ENCODE measurements at places on chromosomes 2 and 18.

DNA sequence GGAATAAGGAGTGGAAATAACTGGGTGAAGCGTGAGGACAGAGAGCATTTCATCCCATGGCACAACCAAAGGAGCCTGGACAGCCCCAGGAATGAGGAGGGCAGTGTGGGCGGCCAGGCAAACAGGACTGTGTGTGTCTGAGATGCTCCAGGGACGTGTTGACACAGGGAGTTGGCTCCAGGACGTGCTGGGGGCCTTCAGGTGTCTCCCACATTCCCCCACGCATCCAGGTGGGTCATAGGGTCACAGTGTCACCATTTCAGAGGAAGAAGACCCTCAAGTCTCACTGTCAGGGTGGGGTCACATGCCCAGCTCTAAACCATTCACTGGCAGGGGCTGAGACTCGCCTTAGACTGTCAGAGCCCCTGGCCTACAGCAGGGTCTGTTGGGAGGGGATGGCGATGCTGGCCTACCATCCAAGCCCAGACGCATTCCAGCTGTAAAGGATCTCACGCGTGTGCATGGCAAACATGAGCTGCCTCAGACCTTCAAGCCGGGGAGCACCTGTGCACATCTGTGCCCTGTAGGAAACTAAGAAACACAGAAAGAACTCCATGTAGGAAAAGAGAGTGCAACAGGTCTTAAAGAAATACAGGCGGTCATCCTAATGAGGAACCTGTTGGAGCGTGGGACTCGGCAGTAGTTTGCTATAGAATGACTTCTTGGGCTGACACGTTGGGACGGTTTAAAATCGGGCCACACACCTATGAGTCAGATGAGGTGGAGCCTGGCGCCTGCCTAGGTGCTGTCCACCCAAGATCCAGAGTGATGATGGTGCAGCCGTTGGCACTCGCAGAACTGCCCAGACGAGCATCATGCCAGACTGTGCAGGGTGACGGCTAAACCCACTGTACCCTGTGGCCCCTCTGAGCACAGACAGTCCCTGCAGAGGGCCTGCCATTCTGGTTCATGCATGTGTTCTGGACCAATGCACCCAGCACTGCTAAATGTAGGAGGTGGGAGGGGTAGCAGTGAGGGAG is 17.3 kb downstream of the PARD6G start:
- no peak for DNase-seq

DNA sequence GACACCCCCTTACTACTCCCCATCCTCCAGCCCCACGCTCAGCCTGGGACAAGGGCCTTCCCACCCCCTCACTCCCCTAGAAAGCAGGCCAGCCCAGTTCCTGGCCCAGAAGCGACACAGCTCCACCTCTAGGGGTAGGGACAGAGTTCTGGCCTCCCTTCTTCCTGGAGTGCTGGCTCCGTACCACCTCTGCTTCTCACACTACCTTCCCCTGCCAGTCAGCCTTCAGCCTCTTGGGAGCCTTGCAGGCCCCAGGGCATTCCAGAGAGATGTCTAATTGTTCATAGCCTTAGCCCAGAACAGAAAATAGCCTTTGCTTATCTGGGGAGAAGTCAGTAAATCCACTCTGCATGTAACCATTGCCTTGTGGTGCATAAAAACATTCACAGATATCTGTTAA is 13.1 kb upstream of the CATIP start:
- DNase-seq = no peak

DNA sequence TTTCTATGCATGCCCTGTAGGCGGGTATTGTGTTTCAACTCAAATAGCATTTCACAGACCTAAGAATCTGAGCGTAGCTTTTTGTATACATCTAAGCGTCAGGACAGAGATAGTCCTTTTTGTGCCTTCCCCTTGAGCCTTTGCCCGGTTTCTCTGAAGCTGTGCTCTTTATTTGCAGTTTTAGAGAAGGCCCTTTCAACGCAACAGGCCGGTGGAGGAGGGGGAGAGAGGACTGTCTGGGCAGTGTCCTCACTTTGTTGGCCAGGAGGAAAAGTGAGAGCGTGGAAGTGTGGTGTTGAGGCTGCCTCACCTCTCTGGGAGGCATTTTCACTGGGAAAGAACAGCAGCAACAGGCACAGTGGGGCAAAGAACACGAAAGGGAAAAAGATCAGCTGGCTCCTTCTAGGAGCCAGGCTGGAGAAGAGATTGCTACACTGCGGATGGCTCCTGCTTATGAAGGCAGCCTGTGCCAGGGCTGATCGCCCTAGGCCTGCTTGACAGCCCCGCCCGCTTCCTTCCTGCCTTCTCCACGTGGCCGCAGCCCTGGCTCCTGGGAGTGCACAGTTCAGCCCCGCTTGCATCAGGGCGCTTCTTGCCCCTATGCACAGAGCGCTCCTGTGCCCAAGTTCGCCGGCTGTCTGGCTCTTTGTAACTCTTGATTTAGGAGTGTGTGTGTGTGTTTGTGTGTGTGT is 195.6 kb upstream of the POU3F3 start:
- peak; percentile 15 for DNase-seq

GRCh38 chr2:219508971-219509779 is 5.1 kb upstream of the ASIC4 start:
- DNase-seq = no peak

GRCh38 chr2:235026649-235027557 is 75.1 kb downstream of the SH3BP4 start:
- no peak for DNase-seq

- DNase-seq = no peak
Observed at GRCh38 chr18:22694954-22695353, 238.2 kb upstream of the RBBP8 start.

GRCh38 chr18:2794159-2794558 is 52.6 kb upstream of the EMILIN2 start:
- DNase-seq = no peak

GRCh38 chr2:78984386-78984785 is 41.1 kb upstream of the REG3G start:
- DNase-seq = no peak

DNA sequence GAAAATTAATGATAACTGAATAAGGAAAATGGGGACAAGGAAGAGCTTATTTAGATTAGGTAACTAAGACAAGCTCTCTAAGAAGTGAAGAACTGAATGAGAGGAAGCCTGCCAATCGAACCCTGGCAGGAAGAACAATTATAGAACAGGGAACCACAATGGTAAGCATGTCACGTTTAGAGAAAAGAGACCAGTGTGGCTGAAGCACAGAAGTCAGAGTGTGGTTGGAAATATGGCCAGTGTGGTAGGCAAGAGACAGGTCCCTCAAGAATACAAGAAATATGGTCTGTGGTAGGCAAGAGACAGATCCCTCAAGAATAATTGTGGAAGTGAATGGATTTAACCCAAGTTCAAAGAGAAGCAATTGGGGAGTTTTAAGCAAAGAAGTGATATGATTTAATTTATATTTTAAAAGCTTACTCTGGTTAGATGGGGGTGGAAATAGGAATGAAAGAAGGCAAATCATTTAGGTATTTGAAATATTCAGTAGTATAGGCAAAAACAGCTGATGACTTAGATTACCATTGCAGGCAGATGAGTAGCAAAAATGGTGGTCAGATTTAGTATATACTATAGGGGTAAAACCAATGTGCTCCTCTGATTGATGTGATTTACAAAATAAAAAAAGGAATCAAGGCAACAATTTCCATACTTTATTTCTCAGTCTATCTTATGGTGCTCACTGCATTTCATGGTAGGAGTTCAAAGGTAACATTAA is 38.8 kb upstream of the ERMN start:
- no peak for DNase-seq

GRCh38 chr2:54518430-54518829 is 62.3 kb downstream of the SPTBN1 start:
- DNase-seq = no peak

- DNase-seq = no peak
Observed at GRCh38 chr2:32787207-32787606, 159.4 kb downstream of the TTC27 start.

- DNase-seq = peak; percentile 7
Observed at GRCh38 chr2:85066874-85067351, 66.3 kb upstream of the TCF7L1 start.

DNA sequence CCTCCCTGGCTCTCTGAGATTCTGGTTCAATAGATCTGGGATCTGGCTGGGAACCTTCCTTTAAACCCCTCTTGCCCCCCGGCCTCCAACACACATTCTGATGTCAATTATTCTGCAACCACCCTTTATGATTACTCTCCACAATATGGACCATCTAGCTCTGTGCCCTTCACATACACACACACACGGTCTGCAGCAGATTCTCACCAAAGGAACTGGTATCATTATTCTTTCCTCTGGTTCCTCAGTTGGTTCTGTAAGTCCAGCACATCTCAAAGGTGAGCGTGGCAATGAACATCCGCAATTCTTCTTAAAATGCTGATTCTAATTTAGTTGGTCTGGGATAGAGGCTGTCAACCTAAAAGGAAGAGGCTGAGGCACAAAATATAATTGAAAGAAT is 2.8 kb upstream of the TMEM163 start:
- DNase-seq = no peak

DNA sequence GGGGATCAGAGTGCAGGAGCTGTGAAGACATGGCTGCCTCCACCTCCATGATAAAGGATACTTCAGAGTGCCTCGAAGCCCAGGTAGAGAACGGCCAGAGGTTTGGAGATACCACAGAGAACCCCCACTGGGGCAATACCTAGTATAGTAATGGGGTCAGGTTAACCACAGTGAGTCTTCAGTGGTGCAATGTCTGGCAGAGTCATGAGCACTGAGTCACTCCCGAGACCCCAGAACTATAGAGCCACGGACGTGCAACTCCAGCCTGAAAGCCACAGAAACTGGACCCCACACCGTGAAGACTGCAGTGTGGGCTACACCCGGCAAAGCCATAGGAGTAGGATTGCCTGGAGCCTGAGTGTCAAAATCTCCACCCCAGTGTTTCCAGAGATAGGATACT is 746.6 kb downstream of the CBLN2 start:
- no peak for DNase-seq

DNA sequence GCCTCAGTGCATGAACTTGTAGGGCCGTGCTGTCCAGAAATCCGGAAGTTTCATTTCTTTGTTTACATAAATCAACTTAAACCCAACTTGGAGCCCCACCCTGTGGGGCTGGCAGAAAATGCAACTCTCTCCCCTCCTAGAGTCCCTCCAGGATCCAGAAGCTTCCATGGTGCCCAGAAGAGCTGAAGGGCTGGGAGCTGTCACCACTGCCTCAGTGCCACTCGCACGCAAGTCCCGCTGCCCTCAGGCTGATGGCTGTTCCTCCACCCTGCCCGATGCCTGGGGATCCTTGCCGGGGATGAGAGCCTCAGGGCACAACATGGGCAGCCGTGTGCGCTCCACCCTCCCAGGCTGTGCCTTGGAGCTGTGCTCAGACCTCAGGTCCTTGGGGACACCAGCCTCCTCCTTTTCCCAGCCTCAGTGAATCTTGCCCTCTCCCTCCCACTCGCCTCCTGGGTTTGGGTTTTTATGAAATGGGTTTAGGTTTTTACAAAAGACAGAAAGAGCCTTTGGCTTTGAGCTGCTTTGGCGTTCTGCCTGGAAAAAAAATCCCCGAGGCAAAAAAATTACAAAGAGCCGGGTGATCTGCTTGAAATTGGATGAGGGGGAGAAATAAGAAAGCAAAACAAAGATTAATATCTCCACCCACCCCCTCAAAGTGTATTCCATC is 155.2 kb downstream of the TWIST2 start:
- no peak for DNase-seq

- DNase-seq = no peak
Observed at GRCh38 chr2:163767097-163767496, 31.3 kb upstream of the FIGN start.

GRCh38 chr2:103788951-103789350 is 1027.1 kb downstream of the TMEM182 start:
- DNase-seq = no peak

DNA sequence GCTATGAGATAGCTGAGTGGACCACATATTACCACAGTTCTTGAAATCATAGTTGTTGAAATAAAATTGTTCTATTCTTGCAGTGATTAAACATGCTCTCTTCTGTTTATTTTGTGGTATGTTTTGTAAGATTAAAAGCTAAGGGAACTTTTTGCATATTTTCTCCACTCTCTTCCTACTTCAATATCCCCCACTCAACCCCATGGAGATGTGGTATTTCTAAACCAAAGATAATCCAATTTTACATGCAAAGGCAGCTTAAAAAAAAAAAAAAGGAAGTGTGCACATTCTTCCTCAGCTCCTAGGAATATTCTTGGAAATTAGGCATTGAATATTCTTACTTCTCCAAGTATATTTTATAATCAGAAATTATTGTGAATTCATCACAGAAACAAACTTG is 15.0 kb upstream of the PAX3 start:
- DNase-seq = no peak

- no peak for DNase-seq
Observed at GRCh38 chr18:79421275-79421857, 25.6 kb downstream of the NFATC1 start.

DNA sequence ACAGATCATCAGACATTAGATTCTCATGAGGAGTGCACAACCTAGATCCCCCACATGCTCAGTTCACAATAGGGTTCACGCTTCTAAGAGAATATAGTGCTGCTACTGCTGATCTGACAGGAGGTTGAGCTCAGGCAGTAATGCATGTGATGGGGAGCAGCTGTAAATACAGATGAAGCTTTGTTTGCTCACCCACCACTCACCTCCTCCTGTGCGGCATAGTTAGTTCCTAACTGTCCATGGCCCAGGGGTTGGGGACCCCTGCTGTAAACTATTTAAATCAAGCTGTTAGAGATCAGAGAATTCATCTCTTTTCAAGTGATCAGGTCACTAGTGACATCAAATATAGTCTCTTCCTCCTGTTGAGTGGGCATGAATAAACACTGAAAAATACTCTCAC is 88.8 kb upstream of the ACVR2A start:
- DNase-seq = no peak

- DNase-seq = no peak
Observed at GRCh38 chr2:20595439-20596192, 55.3 kb downstream of the HS1BP3 start.

GRCh38 chr2:64661741-64662169 is 8.0 kb upstream of the SERTAD2 start:
- DNase-seq = no peak

GRCh38 chr2:174561283-174561971 is 36.2 kb downstream of the WIPF1 start:
- DNase-seq = no peak

- no peak for DNase-seq
Observed at GRCh38 chr18:61579581-61579980, 246.4 kb downstream of the CDH20 start.

DNA sequence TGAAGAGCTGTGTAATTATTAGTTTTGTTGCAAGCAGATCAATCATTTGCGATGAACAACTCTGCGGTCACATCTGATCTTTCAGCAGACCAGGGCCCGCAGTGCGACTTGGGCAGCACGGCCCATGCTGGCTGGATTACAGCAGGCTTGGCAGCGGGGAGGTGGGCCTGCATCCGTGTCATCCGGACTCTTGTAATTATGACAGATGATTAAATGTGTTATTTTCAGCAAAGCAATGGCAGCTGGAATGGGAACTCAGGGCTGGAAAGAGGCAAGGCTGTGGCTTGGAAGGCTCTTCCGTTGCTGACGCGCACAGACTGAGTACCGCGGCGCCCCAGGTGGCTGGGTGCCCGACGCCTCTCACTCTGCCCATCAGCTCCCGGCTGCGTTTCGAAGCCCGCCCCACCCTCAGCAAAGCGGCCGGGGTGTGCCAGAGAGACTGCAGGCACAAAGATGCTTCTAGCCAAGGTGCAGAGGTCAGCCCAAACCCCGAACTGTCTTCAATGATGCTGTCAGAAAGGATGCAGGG is 397.4 kb upstream of the SALL3 start:
- DNase-seq = no peak
